ENCODE measurements at places on chromosomes 12 and 14.

DNA sequence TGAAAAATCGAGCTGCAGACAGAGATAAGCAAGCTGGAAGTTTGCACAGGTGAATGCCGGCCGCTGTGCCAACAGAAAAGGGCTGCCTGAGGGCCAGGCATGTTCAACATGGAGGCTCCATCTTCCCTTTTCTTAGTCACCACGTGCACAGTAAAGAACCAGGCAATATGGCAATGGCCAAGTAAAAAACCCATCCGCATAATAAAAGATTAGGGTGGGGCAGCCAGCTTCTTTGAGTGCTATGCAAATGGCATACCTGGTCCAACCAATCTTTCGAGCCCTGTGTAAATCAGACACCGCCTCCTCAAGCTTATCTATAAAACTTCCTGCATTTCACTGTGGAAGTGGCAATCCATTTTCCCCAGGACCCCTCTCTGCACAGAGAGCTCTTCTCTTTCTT is 16.7 kb downstream of the PNP start:
- no peak for DNase-seq

DNA sequence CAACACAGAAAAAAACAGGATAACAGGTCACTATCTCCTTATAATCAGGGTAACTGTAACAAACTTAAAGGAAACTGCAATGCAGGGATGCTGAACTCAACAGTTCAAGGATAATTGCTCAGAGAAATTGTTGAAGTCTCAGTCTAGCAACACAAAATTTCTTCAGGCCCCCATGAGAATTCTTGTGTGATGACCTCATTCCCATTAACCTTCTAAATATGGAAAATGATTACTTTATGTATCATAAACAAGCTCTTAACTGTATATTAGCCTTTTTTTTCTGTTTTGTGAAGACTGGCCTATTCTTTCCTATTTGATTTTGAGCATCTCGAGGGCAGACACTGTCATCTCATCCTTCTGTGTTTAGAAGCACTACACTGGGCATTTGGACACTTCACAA is 47.1 kb downstream of the IGF1 start:
- DNase-seq: no peak

DNA sequence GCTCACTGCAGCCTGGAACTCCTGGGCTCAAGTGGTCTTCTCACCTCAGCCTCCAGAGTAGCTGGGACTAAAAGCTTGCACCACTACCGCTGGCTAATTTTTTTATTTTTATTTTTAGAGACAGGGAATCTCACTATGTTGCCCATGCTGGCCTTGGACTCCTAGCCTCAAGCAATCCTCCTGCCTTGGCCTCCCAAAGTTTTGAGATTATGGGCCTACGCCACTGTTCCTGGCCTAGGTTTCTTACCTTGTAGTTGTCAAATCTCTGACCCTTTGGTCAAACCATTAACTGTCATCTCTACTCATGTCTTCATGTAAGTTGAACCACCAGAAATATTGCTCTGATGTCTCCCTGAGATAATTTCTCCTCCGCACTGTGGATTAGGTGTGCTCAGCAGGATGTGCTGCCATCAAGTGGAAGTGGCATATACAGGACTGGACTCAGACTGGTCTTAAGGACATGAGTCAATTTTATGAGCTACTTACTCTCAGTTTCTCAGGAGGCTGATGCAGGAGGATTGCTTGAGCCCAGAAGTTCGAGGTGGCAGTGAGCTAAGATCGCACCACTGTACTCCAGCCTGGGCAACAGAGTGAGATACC is 28.5 kb downstream of the ACTR6 start:
- no peak for DNase-seq

DNA sequence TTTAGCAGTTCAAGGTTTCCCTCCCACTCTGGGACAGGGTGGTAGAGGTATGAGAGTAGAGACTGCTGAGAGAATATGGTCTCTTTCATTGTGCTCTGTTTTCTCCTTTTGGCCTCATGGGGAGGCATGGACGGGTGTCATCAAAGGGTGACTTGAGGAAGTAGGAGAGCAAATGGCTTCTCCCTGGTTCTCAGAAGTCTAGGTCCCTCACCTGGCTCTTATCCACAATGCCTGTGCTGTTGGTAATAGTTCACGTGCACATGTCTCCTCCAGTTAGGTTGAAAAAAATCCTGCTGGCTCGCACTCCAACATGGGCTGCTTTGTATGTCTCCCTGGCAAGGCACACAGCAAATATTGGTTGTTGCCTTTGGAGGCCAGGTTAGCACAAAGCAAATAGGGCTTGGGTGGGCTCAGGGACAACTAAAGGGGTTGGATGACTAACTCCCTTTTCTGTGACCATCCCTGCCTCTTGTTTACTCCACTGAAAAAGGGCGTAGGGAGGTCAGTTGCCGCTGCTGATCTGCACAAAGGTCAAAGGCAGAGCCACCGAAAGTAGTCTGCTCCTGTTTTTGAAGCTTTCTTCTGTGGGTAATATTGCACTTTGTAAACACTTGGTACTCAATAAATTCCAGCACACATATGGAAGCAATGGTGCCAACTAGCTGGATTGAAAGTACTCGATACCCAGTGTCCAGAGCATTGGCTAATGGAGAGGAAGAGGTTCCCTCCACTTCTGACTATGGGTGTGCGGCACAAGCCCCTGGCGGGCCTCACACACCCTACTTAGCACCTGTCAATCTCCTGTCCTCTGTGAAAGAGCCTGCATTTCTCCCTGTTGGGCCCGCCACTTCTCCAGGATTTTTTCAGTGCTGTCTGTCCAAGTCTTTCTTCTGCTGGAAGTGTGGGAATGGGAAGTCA is 121.8 kb downstream of the SLC38A6 start:
- DNase-seq: no peak

GRCh38 chr12:108666401-108666881 is 32.7 kb upstream of the SELPLG start:
- no peak for DNase-seq

GRCh38 chr12:99393763-99394162 is 253.8 kb upstream of the GARIN6 start:
- no peak for DNase-seq

GRCh38 chr14:35682802-35683201 is 126.3 kb downstream of the RALGAPA1 start:
- no peak for DNase-seq

DNA sequence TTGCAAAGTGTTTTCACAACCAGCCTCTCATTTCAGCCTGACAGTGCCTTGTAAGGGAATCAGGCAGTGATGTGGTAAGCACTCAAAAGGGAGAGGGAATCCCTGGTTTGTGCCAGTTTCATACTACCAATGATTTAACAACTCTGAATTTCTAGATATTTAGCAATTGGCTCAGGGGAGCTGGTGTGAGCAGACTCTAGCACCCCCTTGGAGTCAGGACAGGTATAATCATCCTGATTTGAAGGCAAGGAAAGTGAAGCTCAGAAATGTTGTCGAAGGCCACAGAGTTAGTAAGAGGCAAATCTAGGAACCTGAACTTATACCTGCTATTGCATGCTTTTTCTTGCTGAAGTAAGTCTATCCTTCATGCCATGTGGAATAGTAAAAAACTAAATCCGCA is 63.1 kb upstream of the DACT1 start:
- DNase-seq: no peak

DNA sequence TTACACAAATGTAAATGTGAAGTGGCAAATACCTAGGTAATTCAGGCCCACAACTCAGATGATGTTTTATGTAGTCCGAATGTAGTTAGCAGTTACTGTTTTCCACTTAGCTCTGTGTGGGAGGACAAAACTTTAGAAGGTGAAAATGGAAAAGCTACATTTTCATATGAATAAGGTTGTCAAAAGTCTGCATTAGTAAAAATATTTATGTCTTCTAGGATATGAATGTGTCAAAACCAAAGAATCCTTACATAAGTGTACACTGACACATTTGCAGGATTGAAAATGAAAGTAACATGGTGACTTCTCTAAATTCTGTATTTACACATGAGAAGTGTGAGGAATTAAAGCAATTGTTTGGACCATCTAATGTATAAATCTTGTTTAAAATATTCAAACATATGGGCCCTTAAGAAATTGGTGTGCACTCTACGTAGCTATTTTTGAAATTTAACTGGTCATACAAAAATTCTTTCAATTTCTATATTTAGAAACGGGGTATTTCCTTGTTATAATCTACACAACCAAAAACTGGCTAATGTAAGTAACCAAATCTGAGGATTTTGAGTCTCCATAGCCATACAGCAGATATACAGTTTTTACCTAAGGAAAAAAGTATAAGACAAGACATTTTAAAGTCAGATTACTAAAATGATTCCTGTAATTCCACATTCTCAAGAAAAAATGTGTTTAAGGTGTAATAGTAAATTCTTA is 5.4 kb downstream of the CDKN1B start:
- no peak for DNase-seq

DNA sequence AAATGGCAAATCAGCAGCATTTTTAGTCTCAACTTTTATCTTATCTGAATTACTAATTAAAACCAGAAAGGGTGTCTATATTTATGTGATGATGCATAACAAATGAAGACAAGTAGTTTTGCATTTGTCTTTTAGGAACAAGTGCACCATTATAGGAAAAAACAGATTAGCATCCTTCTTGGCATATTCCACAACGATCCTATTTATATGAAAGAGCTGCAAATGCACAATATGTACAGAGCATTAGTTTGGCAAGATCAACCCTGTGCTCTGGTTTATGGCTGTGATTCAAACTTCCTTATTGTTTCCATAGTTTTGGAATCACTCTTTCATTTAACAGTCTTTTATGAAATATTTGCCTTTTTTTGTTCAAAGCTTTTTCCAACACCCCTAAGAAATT is 486.8 kb downstream of the KCNH5 start:
- no peak for DNase-seq

DNA sequence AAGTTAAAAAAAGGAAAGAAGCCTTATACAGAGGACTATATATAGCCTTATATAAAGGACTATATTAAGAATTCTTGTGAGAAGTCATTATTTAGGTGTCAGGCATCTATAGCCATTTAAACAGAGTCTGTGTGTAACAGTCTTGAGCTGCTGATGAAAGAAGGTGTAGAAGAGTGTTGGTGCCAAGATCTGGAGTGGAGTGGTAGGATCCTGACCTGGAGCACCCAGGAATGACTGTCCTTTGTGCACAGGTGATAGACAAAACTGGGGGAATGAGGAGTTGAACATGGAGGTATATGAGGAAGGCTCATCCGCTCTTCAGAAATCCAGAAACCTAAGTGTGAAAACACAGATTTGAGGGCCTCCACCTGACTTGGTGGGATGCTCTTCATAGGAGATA is 747.3 kb downstream of the NRXN3 start:
- no peak for DNase-seq

- DNase-seq: no peak
Measured at GRCh38 chr12:16037533-16037932, 126.4 kb downstream of the DERA start.

- no peak for DNase-seq
Measured at GRCh38 chr12:130449291-130449690, 111.6 kb downstream of the PIWIL1 start.

GRCh38 chr14:99058542-99058941 is 213.5 kb downstream of the BCL11B start:
- DNase-seq: no peak

GRCh38 chr12:44389896-44390295 is 486.2 kb downstream of the NELL2 start:
- no peak for DNase-seq

- DNase-seq: no peak
Measured at GRCh38 chr12:112617153-112617505, 174.4 kb upstream of the RPH3A start.

DNA sequence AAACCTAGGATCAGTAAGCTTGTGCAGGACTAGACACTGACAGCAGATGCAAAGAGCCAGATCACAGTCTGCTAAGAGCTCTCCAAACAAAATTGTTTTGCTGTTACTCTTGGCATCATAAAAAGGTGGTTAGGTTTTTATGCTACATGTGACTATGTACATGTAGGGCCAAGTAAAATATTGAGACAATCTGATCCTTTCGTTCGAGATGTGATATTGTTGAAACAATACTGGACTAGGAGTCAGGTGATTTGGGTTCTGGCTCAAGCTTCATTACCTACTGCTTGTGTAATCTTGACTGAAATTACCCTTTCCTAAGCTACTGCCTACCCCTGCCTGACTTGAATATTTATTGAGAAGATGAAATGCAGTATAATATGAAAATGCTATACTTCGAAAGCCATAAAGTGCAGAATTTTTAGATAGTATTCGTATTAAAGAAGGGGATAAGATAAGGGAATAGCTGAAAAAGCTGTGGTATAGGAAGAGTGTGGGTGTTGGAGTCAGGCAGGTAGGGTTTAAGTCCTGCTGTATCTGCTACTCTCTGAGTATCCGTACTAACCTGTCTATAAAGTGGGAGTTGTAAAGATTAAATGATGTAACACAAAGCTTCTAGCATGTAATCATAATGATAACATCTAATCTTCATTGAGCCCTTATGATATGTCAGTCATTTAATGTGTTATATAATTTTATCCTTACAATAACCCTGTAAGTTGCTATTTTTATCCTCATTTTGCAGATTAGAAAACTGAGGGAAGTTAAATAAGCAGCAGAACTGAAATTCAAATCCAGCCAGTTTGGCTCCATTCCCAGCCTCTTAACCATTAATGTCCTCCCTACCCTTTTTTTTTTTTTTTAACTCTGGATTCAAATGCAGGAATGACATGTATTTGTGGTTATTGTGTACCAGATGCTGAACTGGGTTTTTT is 38.6 kb upstream of the ATF1 start:
- no peak for DNase-seq

DNA sequence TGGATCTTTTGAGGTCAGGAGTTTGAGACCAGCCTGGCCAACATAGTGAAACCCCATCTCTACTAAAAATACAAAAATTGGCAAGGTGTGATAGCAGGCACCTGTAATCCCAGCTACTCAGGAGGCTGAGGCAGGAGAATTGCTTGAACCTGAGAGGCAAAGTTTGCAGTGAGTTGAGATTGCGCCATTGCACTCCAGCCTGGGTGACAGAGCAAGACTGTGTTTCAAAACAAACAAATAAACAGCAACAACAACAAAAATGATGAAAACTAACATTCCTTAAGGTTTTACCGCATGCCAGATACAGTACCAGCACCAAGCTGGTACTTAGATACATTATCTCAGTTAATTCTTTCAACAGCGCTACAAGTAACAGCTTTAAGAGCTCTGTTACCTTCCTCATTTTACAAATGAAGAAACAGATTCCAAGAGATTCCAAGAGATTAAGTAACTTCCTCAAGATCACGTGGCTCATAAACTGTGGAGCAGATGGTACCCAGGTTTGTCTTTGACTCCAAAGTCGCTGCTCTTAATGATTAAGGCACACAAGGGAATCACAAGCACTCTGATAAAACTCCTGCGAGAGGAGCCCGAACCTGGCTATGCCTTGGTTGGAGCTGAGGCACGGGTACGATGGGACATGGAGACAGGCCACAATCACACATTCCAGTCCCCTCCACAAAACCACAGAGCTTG is 17.7 kb upstream of the PLEK2 start:
- DNase-seq: no peak

- DNase-seq: no peak
Measured at GRCh38 chr12:129002427-129002826, 149.1 kb downstream of the GLT1D1 start.

- DNase-seq: no peak
Measured at GRCh38 chr12:49015196-49015595, 3.4 kb downstream of the PRKAG1 start.
